ENCODE measurements at places on chromosomes 2 and 18.

GRCh38 chr2:8002765-8003393 lies 679.0 kb upstream of the ID2 start:
- no peak for DNase-seq

DNA sequence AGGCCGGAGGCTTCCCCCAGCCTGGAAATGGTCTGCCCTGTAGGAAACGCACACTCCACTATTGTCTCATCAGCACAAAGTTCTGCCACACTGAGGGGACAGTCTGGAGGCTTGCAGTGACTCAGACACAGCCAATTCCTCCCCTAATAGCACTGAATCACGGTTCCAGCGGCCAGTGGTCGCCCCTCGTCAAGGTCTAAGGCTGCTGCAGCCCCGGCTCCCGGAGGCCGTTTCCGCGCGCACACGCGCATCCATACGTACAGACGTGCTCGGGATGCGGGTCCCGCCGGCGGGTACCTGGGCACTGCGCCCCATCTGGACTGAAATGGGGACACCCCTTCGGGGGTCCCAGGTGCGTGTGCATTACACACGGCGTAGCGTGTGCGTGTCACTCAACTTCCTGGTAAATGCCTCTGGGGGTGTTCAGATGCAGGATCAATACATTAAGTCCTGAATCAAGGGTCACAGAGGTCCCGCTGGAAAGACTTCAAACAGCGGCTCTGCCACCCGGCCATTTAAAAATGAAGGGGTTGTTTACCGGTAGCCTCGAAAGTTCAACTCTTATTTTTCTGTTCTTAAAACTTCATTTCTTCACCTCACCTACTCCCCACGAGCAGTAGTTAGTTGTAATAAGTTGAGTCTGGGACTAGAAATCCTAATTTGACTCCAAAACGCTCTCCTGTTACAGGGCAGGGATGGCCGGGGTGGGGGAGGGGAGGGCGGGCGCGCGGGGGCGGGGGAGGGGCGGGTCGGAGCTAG lies 572 bp upstream of the ZNF516 start:
- DNase-seq, result no peak

DNA sequence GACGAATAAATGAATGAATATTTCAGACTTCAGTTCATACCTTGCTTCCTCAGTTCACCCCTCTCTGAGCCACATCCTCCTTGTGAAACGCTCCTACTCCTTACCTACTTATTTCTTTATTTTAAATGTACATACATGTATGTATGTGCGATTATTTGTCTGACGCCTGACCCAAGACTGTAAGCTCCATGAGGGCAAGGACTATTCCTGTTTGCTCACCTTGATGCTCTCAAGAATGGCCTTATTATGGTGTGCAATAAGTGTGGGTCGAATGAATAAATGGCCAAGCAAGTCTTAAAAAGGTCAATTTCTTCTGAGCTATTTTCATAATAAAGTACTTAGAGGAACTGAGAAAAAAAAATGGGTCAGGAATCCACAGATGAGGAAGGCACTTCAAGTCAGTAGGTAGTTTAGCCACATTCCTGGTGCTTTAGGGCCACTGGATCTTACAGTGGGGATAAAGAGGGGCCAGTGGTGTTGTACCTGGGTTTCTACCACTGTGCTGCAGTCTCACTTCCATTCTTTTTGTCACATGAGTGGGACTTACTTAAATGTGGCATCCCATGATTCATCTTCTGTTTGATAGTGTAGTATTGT lies 74.7 kb downstream of the SDC1 start:
- no peak for DNase-seq

- DNase-seq, result no peak
Observed at GRCh38 chr2:216568576-216568975, 64.6 kb upstream of the IGFBP2 start.

DNA sequence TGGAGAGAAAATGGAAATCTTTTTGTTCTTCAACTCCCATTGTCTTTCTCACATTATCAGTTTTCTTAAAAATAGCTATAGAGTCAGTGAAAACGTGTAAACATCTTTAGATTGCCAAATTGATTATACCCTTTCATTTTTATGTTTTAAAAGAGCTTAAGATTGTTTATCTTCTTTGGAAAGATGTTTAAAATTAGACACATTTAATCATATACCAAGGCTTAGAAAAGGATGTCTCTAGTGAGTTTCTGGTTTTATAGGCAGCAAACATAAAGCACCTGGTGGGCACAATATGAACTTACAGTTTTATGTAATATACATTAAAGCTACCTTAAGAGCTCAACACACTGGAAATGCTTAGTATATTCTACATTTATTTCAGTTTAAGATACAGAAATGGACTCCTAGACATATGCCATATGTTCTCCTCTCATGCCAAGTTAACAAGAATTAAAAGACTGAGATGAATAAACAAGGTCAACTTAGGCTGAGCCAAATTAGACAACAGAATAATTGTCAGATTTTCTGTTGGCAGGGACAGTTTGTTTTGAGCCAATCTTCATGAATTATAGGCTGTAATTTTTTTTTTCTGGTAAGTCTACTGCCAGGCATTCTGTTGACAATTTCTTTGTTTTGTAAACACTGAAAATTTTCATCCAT lies 112.7 kb downstream of the OTX1 start:
- DNase-seq, result no peak

GRCh38 chr2:135043345-135043744 lies 3.9 kb downstream of the MAP3K19 start:
- DNase-seq, result no peak

DNA sequence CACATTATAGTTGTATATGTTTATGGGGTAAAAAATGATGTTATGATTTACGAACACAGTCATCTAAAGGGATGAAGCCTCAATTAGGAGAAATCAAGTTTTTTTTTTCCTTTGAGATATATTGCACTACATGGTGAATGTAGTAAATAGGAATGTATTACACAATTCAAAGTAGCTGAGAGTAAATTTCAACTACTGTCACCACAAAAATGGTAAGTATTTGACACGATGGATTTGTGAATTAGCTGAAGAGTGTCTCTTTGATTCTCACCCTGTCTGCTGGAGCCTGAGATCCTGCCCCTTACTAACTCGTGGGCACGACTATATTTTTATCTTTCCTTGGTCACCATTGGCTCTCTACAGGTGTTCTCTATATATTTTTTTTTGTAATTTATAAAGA lies 540.4 kb upstream of the DSEL start:
- no peak for DNase-seq

GRCh38 chr2:17877811-17878280 lies 621 bp upstream of the KCNS3 start:
- DNase-seq, result no peak

- DNase-seq, result no peak
Observed at GRCh38 chr2:158931572-158931971, 36.9 kb upstream of the TANC1 start.

GRCh38 chr2:210548031-210548430 lies 8.4 kb upstream of the CPS1 start:
- no peak for DNase-seq

DNA sequence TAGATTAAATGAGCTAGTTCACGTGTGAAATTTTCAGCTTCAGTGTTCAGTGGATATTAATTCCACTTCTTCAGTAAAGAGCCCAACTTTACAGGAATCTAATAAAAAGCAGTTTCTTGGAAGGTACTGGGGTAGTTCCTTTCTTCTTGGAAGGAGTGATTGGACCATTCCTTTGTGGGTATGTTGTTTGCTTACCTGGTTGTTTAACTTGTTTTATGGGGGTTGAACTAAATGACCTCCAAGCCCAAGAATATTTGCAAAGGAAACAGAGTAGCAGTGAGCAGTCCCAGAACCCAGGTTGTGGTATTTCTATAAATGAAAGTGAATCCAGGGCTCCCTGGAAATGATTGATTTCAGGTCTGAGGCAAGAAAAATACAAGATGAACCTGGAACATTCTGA lies 31.4 kb downstream of the KCNJ13 start:
- no peak for DNase-seq

DNA sequence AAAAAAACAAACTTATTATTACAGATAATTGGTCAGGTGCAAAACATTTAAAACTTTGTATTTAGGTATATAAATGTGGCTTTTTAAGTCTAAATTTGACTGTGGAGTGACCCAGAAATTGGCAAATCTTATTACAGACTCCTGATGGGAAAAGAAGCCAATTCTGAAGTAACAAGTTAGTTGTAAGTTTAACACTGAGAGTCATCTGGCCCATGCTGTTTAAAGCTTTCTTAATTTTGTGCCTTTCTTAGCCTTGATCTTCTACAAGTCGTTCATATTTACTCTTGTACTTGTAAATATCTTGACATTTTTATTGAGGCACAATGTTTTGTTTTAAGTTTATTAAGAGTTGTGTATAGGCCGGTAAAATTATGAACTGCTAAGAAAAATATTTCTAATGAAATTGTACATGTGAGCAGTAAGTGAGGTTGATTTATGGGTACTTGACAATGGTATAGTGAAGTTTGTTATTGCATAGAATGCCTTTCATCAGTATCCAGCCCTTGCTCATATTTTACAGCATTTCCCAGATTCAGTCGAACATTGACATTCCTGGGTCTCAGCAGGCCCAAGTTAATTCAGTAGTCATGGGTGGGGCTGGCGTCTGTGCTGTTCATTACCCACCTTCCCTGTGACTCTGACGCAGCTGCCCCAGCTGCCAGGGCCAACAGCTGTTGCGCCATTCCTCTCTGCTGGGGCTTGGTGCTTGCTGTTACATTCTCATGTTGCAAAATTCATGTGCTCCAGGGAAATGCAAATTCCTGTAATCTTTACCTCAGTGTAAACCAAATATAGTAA lies 121.4 kb downstream of the ZNF236 start:
- DNase-seq, result no peak

- DNase-seq, result no peak
Observed at GRCh38 chr2:46770622-46771021, 145.0 kb downstream of the MCFD2 start.

GRCh38 chr18:36340246-36340645 lies 42.7 kb downstream of the FHOD3 start:
- DNase-seq, result no peak

GRCh38 chr18:11695736-11696135 lies 6.7 kb downstream of the GNAL start:
- DNase-seq, result no peak

GRCh38 chr2:75454241-75454620 lies 106.5 kb downstream of the EVA1A start:
- no peak for DNase-seq

DNA sequence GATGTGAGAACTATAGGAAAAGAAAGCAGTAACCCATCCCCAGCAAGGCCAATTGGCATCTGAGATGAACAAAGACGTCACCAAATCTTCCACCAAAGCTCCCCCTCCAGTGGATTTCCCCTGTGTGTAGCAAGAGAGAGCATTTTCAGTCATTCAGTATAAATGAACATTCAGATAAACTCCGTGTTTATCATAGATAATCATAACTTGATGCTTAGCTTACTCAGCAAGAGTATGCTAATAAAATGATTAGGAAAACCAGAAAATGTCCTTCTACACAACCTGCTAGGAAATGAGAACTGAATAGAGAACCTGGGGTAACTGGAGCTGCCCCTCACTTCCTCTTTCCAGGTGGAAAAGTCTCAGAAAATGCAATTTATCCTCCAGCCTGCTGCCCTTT lies 198.0 kb upstream of the CCDC150 start:
- no peak for DNase-seq

DNA sequence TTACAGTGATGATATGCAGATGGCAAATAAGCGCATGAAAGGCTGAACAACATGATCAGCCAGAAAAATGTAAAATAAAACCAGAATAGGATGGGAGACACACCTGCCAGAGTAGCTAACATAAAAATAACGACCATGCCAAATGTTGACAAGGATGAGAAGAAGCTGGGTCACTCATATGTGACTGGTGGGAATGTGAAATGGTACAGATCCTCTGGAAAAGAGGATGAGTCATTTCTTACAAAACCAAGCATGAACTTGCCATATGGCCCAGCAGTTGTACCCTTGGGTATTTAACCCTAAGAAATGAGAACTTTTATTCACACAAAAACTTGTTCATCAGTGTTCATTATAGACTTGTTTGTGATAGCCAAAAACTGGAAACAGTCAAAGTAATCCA lies 143.8 kb downstream of the SH3BP4 start:
- DNase-seq, result no peak

DNA sequence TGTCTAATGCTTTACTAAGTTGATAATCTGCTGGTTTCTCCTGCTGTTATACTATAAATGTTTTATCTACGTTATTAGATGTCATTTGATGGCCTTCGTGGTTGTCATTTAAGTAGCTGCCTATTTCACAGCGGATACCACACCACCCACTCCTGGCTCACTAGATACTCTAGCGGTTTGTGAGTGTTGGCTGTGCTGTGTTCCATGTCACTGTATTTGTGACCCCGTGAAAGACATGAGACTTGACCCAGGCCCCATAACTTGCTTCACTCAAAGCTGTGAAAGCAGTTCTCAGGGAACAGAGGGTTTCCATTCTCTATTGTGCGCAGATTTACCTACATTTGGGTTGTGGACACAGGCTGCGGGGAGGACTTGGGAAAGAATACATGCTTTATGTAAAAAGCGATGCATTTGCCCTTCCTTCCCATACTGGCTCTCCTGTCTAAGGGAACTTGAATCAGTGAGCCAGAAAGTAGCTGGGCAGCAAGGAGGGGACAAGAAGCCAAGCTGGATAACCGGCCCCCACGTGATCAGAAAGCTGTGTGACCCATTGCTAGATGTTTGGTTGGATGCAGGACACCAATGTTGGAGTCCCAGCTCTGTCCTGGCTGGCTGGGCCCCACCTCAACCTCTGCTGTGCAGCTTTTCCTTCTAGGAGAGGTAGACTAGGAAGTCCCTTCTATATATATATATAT lies 52.2 kb downstream of the PLB1 start:
- DNase-seq, result no peak

- DNase-seq, result no peak
Observed at GRCh38 chr2:239942871-239943311, 82.3 kb downstream of the NDUFA10 start.

DNA sequence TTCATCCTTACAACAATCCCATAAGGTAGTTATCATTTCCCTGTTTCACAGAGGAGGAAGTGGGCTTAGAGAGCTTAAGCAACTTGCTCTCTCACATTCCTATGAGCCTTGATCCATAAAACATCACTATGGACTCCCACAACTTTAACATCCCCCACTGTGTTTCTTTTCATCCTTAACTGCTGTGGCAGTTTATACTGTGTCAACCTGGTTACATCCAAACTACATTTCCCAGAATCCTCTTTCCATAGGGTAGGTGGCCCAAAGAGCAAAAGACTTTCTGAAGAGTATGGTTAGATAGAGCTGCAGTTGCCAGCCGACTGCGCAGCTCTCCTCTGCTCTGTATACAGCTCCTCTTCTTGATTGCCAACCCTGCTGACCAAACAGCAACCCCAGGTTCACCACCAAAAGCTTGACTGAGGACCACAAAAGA lies 22.5 kb downstream of the MAP3K2 start:
- DNase-seq, result no peak

DNA sequence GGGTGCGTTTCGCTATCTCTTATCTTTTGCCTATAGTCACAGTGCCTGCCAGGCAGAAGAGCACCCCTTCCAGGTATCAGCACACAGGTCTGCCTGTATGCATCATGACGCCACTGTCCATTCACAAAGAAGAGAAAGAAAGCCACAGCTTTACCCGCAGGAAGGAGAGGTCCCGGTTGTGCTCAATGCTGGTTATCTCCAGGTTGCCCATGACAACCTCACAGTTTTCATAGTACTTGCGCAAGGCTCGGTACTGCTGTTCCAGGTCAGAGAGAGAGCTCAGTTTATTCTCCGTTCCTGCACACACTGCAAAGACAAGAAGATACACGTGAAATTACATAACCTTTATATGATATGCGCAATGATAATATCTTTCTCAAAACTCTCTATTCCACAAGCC lies 414.0 kb downstream of the ERBB4 start:
- DNase-seq, result no peak

- no peak for DNase-seq
Observed at GRCh38 chr18:36459786-36460185, 162.3 kb downstream of the FHOD3 start.
